T1000 (cell line): ENCODE measurements at places on chromosomes 4 and X.

- DNase-seq = no peak
These were observed 594.9 kb downstream of the KCTD8 start for GRCh38 chr4:43853565-43854264.

GRCh38 chr4:107630185-107630705 is 89.8 kb downstream of the PAPSS1 start:
- DNase-seq = no peak

- DNase-seq = no peak
These were observed 84.0 kb downstream of the SLC10A7 start for GRCh38 chr4:146437778-146438177.

DNA sequence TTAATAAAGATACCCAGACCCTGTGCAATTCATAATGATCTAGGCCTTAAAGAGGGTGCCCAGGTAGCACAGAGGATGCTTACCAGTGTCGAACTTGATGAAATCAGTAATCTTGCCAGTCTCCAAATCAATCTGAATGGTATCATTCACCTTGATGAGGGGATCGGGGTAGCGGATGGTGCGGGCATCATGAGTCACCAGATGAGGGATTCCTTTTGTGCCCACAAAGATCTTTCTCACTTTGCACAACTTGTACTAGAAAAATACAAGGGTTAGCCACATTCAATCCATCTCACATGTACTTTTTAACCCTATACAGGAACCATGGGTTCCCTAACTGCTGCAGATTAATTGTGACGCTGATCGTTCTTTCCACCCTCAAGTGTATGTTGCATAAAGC is 3.3 kb downstream of the RPS4X start:
- no peak for DNase-seq

DNA sequence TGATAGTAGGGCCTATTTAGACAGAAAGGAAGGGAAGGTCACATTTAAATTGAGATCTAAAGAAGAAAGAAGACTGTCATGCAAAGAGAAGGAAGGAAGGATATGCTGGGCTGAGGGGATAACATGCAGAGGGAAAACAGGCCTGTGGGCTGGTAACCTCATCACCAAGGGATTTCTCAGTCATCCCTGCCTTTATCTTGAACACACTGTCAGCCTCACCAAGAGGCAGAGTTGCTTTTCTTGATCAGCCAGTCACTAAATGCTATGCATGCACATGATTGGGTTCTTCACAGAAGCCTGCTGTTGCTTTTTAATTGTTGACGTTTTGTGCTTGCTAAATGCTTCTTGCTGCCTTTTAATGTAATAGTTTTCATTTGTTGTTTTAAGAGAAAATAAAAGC is 113.0 kb downstream of the ARHGAP24 start:
- DNase-seq = no peak
